ENCODE measurements at places on chromosomes 2 and 18.

DNA sequence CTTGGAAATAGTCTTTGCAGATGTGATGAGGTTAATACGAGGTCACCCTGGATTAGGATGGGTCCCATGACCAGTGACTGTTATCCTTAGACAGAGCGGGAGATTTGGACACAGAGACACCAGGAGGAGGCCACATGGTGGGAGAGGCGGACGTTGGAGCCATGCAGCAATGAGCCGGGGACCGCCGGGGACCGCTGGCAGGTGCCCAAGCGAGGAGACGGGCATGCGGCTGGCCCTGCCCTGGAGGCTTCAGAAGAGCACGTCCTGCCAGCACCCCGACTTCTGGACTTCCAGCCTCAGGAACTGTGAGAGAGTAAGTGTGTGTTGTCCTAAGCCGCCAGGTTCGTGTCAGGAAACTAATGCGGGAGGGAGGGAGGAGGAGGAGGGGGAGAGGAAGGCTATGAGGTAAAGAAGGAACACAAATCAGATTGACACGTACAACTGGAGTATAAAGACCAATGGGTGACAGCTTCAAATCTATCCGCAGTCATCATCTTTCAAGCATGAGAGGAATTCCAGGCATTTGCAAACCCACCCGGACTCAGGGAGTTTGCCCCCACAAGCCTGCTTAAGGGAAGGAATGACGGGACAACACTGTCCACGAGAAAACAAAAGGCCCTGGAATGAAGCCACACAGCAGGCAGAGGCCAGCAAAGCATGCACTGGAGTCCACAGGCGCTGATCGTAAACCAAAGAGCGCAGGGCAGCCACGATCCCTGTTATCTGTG lies 11.6 kb upstream of the BOK start:
- DNase-seq: no peak

DNA sequence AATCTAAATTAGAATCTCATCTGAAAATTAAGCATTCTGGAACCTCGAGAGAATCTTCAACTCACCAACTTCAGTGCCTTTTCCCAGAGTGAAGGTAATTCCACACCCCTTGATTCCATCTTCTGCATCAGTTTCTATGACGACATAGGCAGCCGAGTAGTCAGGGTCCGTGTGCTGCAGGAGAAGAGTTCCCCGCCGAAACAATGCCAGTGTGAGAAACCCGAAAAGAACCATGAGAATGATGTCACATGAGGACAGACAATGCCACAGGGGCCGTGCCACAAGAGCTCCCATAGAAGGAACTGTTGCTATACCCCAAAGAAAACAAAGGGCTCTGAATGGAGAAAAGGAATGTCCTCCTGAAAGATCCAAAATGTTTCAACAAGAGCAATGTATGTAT lies 6.0 kb downstream of the ENOSF1 start:
- DNase-seq: no peak

- no peak for DNase-seq
These were observed 392.1 kb upstream of the KCNJ3 start for GRCh38 chr2:154306266-154306970.

DNA sequence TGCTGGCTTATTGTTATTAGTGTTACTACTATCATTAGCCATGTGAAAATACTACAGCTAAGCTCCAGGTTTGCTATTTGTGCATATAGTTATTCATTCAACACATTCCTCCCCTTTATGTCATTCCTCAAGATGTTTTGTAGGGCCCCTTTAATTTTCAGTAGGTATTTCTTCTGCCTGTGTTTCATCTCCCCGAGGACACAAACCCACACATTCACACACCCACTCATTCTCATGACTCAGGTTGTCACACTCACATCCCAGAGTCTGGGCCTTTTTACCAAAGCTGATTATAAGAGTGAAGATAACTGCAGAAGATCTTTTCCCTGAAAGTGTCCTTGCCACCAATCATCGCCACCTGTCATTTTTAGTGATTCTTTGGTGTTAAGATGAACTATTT lies 68.6 kb upstream of the SPOPL start:
- DNase-seq: no peak

- no peak for DNase-seq
These were observed 82.1 kb downstream of the HS1BP3 start for GRCh38 chr2:20568501-20569463.

GRCh38 chr2:184006998-184007397 lies 591.3 kb upstream of the ZNF804A start:
- DNase-seq: no peak

DNA sequence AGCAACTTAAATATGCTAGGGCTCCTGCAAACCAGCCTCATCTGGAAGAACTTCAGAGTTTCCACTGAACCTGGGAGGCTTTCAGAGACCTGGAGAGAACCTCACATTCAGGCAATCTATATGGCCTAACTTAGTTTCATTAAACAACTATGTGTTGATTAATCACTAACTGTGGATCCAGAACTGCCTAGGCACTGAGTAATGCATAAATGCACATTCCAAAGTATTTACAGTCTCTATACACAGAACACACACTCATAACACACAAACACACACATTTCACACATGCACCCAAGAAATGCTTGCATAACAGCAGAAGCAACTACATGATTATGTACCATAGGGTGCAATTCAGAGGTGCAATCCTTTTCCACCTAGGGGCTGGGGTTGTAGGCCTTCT lies 552.8 kb downstream of the BCL11A start:
- DNase-seq: no peak

DNA sequence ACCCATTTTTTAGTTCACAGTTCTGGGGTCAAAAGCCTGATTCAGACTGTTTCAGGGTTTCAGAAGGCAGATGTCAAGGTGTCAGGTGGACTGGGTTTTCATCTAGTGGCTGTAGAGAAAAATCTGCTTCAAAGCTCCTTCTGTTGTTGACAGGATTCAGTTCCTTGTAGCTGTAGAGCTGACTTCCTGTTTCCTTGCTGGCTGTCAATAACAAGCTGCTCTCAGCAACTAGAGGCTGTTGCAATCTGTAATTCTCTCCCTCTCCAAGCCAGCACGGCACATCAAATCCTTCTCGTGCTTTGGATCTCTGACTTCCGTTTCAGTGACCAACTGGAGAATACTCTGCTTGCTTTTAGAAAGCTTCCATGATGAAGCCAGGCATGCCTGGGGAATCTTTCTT lies 179.4 kb downstream of the DOK6 start:
- no peak for DNase-seq

GRCh38 chr2:37322368-37322767 lies 2.3 kb downstream of the PRKD3 start:
- no peak for DNase-seq

- no peak for DNase-seq
These were observed 75.1 kb downstream of the PLEKHM3 start for GRCh38 chr2:207950063-207950760.

- DNase-seq: no peak
These were observed 16.2 kb upstream of the CAPN13 start for GRCh38 chr2:30823452-30823851.

DNA sequence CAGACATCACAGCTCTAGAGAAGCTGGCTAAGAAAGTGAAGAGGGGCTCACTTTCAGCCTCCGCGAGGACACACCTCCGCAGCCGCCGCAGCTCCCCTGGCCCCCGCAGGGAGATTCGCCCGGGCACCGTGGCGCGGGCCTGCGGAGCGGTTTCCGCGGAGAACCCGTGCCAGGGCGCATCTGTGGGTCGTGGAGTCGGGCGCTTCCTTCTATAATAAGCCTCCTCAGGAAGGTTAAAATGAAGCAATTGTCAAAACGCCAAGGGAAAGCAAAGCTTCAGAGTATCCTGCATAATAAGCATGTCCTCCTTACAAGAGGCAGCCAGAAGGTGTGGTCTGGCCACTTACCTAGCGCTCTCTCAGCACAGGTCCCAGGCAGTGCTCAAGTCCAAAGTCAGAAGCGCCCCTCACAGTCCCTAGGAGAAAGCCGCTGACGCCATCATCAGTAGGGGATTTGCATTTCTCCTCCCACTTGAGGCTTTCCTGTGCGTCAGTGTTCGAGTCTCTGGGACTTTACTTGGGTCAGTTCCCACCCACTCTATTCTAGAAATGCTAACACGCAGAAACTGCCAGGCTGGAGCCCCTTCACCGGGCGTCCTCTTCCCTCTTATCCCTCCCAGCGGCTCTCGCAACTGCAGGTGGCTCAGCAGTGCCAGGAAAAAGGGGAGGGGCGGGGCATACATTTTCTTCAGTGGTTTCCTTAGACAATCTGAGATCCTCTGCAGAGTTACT lies at the start of gene STAT4:
Gene STAT4, minus strand, starts transcription at position 395 of the 731 bp plus-strand sequence. CDS start 2,791 bp downstream, outside the sequence.
- DNase-seq: peak; percentile 76

DNA sequence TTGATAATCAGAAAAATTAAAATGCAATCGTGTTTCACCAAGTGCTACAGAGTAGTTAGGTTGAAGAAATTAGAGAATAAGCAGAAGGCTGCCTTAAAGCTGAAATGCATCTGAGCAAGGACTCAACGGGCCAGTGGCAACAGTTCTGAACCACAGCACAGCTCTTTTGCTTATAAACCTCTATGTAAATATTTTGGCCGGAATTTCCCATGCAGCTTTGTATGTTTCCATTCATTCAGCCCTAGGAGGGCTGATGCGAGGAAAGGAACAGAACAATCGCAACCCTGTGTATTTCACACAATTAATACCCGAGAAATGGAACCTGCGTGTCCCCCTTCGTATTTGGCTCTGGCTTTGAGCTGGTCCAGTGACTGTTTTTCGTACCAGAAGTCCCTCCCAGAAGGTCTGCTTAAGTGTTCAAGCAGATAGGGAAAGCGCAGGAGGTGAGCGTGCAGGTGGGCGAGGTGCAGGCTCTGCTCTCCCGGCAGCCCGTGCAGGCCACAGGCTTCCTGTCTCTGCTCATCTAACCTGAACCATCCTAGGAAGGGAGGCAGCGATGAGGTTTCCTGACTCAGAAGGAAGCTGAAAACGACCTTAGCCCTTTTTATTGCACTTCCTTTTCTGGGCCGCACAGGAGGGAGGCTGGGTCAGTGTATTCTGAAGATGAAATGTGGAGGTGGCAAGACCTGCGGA lies 67.3 kb downstream of the ASB1 start:
- peak; percentile 5 for DNase-seq

GRCh38 chr2:156810094-156810493 lies 373.9 kb downstream of the GPD2 start:
- no peak for DNase-seq

DNA sequence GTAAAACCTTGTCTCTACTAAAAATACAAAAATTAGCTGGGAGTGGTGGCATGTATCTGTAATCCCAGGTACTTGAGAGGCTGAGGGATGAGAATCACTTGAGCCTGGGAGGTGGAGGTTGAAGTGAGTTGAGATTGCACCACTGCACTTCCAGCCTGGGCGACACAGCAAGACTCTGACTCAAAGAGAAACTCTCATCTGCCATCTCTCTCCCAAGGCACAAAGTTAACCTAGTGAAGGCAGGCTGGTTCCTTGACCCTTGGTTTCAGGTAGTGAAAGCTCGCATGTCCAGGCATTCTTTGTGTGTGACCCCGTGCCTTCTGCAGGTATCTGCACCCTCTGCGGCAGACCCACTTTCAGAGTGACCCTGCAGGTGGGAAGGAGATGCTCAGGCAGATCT lies 100.0 kb downstream of the WDSUB1 start:
- DNase-seq: no peak

GRCh38 chr2:63186331-63186730 lies 135.7 kb downstream of the OTX1 start:
- no peak for DNase-seq

DNA sequence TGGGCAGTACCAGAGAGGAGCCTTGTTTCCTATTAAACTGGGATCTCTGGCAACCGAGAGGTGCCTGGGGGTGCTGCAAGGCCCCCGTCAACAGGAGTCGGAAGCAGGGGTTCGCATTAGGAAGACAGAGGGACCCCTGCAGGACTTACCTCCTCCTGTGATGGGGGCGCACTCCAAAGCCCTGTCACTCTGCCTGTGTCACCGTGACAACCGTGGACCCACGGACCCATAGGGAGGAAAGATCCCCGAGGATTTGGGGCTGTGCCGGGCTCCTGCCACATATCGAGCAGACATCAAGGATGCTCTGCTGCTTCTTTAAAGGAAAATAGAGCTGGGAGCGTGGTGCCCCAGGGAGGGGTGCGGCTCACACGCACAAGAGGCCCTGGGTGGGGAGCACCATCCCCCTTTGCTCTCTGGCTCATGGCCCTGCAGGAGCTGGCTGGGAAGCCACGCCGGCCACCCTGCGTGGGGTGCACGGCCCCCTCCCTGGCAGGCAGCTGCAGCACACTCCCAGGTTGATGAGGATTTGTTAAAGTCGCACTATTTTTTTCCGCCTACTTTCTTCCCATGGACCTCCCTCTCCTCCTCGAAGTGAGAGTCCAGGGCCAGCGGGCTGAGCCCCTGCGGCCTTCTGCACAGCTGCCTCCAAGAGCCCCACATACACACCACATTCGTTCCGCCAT lies 167.5 kb downstream of the TWIST2 start:
- DNase-seq: no peak

DNA sequence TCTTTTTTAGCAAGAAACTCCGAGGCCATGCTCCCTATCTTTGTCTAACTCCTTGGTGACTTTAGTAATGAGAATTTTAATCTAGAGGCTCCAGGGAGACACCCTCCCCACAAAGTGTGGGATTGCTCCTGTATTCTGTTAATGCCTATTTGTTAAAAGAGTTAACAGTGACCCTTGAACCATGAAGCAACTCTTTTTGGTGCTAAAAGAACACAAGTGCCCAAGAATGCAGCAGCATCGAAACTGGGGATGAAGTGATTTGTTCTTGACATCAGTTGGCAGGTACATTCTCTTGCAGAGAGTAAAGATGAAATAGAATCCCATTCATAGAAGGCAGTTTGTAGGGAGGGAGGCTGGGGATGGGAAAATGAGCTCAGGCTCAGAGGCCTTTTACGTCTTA lies 50.0 kb downstream of the FMNL2 start:
- DNase-seq: no peak

DNA sequence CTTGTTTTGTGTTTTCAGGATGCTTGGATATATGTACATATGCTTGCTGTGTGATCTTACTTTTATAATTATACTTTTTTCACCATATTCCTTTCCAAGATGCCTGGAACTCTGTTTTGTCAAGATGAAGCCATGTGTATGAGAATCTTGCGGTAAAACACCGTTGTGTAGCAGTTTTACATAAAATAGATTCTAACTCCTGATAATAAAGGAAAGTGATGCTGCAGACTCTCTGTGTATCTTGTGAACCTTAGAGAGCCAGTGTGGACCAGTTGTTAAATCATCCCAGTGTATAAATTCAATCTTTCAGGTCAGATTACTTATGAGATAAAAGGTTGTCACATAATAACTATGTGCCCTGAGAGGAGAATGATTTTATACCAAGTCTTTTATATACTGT lies 12.5 kb upstream of the ITGA4 start:
- no peak for DNase-seq

- DNase-seq: no peak
These were observed 101.0 kb upstream of the NT5C1B start for GRCh38 chr2:18690342-18690741.

GRCh38 chr2:237669628-237670392 lies 42.4 kb downstream of the LRRFIP1 start:
- no peak for DNase-seq

DNA sequence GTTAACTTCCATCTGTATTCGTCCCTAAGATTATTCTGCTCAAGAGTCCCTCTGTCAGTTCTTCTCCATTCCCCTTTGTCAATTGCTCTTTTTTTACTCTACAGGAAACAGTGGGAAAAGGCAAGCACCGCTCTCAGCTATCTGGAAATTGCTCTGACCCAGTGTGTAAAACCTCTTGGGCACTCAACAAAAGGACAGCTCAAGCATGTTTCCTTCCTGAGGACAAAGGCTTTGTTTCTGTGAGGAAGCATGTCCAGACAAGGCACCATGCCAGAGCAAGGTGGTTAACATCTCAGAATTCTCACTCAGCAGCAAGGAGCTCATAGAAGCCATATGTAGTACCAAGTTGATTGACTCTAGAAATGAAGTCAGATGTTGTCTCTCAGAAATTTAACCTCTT lies 735.6 kb downstream of the TSN start:
- DNase-seq: no peak

GRCh38 chr2:151654891-151655290 lies 79.4 kb downstream of the NEB start:
- no peak for DNase-seq

Measured in stimulated activated CD4-positive, alpha-beta T cell treated with anti-CD3 and anti-CD28 coated beads, Interleukin-12 subunit alpha, Interleukin-12 subunit beta, amount 100 ng/mL, for 48 hours (primary cell).